ENCODE measurements at places on chromosomes 13 and 19.

- no peak for DNase-seq
These were observed 7.4 kb downstream of the HPN start for GRCh38 chr19:35048911-35049411.

DNA sequence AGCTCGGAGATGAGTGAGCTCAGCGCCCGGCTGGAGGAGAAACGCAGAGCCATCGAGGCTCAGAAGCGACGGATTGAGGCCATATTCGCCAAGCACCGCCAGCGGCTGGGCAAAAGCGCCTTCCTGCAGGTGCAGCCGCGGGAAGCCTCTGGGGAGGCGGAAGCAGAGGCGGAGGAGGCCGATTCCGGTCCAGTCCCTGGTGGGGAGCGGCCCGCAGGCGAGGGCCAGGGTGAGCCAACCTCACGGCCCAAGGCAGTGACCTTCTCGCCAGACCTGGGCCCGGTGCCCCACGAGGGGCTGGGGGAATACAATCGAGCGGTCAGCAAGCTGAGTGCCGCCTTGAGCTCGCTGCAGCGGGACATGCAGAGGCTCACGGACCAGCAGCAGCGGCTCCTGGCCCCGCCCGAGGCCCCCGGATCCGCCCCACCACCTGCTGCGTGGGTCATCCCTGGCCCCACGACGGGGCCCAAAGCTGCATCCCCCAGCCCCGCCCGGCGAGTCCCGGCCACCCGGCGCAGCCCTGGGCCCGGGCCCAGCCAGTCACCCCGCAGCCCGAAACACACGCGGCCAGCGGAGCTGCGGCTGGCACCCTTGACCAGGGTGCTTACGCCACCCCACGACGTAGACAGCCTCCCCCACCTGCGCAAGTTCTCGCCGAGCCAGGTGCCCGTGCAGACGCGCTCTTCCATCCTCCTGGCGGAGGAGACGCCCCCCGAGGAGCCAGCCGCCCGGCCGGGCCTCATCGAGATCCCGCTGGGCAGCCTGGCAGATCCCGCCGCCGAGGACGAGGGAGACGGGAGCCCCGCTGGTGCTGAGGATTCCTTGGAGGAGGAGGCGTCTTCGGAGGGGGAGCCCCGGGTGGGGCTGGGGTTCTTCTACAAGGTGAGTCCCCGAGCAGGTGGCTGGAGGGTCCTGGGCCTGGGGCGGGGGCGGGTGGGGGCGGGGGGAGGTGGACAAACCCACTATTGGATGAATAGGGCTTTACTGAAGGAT is 16.8 kb downstream of the XAB2 start:
- DNase-seq: no peak

- no peak for DNase-seq
These were observed 39.8 kb upstream of the LATS2 start for GRCh38 chr13:21100994-21101757.

GRCh38 chr13:46170268-46170667 is 11.7 kb downstream of the LCP1 start:
- no peak for DNase-seq

- no peak for DNase-seq
These were observed 13.5 kb downstream of the PPP1R13L start for GRCh38 chr19:45391346-45391745.

GRCh38 chr13:28355822-28356371 is 139.0 kb downstream of the FLT1 start:
- DNase-seq: no peak

GRCh38 chr19:46303322-46303690 is 6.5 kb downstream of the HIF3A start:
- no peak for DNase-seq

GRCh38 chr13:44293908-44294735 is 79.5 kb upstream of the SERP2 start:
- no peak for DNase-seq

DNA sequence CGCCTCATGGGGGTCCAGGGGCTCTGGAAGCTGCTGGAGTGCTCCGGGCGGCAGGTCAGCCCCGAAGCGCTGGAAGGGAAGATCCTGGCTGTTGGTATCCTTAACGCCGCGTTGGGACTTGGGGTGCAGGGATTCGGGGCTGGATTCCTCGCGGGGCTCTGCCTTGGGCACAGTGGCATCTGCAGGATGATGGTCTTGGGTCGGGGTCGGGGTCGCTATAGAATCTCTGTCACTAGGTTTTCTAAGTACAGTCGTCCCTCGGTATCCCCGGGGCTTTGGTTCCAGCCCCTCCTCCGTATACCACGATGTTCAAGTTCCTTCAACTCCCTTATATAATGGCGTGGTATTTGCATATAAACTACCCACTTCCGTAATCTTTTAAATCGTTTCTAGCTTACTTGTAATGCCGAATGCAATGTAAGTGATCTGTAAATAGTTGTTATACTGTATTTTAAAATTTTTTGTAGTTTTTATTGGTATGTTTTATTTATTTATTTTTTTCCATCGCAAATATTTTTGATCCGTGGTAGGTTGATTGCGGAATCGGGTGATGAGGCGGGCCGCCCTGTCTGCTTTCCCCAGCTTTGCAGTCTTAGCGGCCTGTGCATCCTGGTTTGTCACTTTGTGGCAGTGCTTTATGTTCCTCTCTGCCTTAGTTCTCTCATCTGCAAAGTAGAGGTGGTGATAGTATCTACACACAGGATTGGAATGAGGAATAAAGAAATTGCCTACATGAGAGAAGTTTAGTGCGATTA is 606 bp downstream of the ERCC5 start:
- peak; percentile 7 for DNase-seq

DNA sequence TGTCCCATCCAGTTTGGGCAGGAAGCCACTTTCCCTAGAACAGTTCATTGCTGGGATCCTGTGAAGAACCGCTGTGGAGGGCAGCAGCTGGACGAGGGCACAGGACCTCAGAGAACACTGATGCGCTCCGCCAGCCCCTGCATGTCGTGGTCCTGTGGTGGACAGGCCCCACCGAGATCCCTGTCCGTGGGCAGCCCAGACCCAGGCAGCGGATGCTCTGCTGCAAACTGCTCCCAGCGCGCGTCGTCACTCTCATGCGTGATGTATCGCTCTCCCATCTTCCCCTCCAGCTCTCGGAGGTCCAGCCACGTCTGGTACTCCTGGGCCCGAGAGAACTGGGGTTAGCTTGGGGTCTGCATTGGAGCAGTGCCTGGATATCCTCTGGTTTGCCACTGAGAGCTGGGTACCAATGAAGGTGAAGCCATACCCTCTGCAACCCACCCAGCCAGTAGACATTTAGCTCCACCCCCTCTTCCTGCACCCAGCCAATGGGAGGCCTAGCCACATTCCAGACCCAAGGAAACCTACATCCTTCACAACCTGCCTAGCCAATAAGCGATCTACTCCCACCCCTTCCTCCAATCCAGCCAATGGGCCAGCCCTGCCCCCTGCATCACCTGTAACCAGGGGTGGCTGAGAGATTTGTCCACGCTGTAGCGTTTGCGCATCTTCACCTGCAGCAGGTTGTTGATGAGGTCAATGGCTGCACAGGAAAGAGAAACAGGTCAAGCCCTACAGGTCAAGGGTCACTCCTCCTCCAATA is 13.6 kb upstream of the DACT3 start:
- no peak for DNase-seq

DNA sequence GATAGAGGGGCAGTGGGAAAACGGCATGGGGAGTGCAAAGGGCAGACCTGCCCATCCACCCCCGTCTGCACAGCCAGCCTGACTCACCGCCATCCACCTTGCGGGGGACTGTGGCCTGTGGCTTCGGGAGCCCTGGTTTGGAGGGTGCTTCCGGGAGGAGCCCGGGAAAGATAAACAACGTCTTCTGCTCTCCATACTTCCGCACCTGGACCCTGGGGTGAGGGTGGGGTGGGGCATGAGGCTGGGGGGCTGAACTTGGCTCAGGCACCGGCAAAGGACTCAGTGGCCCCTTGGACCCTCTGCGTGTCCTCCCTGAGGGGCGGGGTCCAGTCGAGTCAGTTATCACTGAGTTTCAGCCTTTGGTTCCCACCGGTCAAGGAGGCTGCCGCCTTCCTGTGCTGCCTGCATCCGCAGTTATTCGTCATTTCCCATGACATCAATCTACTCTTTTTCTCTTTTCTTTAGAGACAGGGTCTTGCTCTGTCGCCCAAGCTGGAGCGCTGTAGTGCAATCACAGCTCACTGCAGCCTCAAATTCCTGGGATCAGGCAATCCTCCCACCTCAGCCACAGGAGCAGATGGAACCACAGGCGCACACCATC is 3.2 kb downstream of the GPR108 start:
- DNase-seq: no peak

DNA sequence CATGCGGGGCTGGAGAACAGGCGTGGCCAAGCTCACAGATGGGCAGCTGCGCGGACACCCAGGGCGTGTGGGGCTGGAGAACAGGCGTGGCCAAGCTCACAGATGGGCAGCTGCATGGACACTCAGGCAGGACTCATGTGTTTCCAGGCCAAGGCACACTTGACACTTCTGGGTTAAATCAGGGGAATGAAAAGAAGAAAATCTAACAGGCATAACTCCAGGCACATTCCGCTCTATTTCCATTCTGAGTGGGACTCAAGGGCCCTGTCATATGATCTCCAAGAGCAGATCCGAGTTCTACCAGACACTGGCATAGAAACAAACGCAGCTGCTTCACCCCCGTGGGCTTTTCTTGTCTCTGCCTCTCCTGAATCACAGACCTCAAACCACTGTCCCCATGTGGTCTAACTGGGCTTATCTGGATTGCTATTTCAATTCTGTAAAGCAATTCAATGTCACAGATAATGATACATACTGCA is 17.4 kb upstream of the C13orf46 start:
- no peak for DNase-seq

- DNase-seq: no peak
These were observed 924.0 kb downstream of the PCDH9 start for GRCh38 chr13:66305961-66306617.

GRCh38 chr13:21324803-21325202 is 134.3 kb downstream of the ZDHHC20 start:
- DNase-seq: no peak

DNA sequence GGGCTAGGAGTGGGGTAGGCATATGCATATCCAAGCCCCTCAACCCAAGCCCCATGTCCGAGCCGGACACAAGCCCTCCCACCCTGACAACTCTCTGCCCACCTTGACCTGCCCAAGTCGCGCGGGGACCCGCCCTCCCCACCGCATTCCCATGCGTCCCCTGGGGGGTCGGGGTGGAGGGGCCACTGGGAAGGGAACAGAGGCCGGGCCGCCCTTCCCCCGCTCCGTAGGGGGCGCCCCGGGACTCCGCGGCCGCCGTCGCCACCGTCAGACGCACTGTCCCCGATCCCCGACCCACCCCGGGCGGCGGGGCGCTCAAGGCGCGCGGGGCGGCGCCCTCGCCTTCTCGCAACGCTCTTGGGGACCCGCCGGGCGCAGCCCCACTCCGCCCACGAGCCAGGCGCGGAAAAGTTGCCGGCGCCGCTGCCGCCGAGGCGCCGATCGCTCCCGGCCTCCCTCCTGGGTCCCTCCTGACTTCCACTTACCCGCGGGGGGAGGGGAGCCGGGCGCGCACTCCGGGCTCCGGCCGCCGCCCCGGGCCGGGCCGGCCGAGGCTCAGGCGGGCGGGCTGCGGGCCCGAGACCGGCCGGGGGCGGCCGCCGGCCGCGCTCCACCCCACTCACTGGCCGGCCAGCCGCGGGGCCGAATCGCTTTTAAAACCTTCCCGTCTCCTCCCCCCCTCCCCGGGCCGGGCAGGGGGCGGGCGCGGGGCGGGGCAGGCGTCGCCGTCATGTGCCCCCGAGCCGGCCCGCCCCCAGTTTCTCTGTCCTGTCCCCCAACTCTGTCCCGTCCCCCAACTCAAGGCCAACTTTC is 34.4 kb upstream of the NANOS3 start:
- DNase-seq: no peak

GRCh38 chr19:41735071-41735600 is 20.2 kb upstream of the CEACAM6 start:
- no peak for DNase-seq

- DNase-seq: no peak
These were observed 97.2 kb upstream of the IPO5 start for GRCh38 chr13:97856304-97856675.

DNA sequence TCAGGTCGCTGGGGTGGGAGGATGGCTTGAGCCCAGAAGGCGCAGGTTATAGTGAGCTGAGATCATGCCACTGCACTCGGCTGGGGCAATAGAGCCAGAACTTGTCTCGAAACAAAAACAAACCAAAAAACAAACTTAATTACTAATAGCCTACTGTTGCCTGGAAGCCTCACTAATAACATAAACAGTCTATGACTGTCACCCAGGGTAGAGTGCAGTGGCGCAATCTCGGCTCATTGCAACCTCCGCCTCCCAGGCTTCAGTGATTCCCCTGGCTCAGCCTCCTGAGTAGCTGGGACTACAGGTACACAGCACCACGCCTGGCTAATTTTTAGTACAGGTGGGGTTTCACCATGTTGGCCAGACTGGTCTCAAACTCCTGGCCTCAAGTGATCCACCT is 18.0 kb downstream of the CATSPERD start:
- DNase-seq: no peak

DNA sequence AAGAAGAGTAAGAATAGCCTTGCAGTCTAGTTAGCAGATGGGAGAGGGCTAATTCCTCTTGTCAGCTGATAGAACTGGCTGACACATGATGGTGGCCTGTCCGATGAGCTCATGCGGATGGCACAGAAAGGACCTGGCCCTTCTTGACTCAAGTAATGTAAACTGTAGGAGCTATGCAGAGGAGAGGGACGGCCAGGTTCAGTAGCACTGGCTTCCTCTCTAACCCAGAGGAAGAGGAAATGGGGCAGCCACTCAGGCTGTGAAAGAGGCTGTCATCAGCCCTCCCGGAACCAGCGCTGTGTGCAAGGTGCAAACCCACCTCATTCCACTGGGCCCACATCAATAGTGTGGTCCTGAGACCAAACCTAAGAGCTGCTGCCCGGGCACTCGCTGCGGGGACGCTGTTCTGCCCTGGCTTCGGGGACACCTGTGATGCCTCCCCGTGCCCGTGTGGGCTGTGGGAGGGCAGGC is 30.8 kb upstream of the USE1 start:
- no peak for DNase-seq

- DNase-seq: no peak
These were observed 46.3 kb downstream of the CCNE1 start for GRCh38 chr19:29858000-29858596.
